Left forelimb (tissue), 1 donor: ENCODE measurements at places on chromosomes 4 and X.

DNA sequence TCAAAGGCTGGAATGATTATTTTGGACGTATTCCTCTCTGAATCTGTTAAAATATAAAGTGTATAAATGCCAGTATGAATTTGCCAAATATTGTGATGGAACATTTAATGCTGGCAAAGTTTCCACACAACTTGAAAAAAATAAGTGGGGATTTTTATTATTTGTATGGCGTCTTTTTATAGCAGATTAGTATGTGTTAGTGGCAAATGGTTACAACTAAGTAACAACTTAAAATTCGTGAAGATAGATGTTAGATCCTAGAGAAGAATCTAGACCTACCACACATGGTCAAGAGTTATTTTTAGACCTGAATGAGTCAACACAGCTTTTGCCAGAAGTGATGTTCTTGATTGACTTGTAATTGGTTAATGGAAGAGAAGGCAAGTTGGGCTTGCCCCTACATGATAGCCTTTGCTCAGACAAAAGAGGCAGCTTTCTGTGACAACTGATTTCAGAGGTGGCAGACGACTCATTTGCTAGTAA, 4.8 kb downstream of the CPE start:
- DNase-seq: no peak

GRCh38 chr4:67342291-67342690, 203.0 kb downstream of the CENPC start:
- DNase-seq: no peak

- DNase-seq: peak; percentile 76
Observed at GRCh38 chrX:69024931-69025330, 140.3 kb downstream of the PJA1 start.

GRCh38 chrX:127138218-127138617, 318.7 kb downstream of the PRR32 start:
- DNase-seq: no peak

GRCh38 chrX:55074851-55075467, at the start of gene PAGE2B:
Gene PAGE2B, plus strand, starts transcription at chrX:55075030. Its CDS starts 1,012 bp downstream, at chrX:55076042.
- no peak for DNase-seq

DNA sequence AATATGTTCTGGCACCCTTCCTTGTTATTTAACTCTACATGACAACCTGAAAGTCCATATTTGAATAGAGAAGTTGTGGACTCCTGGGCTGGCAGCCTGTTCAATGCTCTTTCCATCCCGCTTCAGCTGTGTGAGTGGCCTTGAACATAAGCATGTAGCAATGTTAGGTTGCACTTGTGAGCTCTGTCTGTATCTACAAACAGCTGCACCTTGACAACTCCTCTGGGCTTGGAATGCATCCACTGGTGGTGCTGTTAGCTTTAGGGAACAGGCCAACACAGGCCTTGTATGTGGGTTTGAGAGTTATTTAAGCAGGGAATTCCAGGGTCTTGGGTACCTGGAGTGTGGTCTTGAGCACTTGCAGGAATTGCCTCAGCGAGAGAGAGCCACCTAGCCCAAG, 141.2 kb downstream of the DTHD1 start:
- DNase-seq: no peak

DNA sequence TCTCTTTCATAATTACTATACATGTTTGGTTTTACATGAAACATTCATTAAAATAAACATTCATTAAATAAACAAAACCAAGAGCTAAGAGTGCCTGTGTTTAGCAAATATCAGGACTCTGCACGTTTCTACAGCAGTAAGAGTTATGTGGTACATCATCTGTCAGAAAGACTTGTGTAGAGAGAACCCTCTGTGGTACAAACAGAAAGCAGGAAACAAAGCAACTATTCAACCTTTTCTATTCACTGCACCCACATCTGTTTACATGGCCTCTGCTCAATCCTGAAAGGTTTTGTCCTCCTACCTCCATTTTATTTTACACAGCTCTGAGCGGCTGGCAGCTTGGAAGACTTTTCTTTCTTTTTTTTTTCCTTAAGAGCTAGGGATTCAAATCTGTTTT, 90.7 kb upstream of the PCDH18 start:
- DNase-seq: no peak

DNA sequence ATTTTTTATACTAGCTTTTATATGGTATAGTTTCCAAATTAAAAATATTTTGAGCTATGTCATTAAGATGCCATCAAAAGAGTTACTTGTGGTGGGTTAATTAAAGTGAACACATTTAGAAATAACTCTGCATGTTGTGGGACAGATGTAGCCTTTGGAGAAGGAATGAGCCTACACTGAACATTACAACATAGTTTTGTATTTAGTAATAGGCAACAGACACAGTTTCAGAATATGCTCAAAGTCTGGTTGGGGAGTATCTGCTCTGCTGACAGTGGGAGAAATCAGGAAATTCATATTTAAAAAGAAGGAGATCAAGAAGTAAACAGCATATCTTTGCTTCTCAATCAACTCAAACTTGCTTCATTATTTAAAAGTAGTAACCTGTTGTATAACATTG, 23.7 kb downstream of the EMCN start:
- no peak for DNase-seq

DNA sequence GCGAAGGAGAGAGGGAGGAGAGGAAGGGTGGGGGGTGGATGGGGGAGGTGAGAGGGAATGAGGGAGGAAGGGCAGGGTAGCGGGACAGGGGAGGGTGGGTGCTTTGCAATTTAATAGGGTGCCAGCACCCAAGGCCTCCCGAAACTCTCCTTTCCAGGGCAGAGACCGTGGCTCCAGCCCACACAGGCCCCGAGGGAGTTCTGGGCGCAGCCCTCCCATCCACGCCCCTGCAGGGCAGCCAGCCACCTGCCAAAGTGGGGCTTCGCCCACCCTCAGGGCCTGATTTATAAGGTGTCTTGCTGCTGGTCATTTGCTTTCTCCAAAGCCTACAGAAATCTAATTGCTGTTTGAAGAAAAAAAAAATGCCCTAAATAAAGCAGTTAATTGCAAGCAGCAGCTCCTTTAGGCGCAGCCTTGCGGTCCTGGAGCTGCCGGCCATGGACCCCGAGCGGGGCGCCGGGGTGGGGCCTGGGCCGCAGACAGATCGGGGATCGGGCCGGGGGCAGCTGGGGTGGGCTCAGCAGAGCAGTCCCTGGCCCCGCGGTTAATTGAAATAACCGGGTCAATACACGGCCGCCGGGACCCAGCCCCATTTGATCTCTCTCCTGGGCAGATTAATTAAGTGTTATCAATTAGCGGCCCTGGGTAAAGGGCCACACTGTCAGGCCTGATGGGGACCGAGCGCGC, 106.0 kb upstream of the NKX1-1 start:
- no peak for DNase-seq

DNA sequence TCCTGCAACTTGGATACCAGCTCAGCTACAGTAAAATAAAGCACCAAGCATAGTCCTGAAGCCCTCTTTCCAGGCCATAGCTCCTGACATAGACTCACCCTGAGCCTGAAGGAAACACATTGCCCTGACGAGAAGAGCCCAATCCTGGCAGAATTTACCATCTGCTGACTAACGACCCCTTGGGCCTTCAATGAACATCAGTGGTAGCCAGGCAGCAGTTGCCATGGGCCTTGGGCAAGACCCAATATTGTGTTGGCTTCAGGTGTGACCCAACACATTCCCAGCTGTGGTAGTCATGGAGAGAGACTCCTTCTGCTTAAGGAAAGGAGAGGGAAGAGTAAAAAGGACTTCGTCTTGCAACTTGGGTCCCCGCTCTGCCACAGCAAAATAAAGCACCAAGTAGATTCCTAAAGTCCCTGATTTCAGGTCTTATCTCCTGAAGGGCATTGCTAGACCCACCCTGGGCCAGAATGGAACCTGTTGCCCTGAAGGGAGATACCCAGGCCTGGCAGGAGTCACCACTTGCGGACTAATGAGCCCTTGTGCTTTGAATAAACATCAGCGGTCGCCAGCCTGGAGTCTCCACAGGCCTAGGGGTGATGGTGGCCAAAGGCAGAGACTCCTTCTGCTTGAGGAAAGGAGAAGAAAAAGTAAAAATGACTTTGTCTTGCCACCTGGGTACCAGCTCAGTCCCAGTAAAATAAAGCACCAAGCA, 902.6 kb downstream of the C4orf33 start:
- no peak for DNase-seq

DNA sequence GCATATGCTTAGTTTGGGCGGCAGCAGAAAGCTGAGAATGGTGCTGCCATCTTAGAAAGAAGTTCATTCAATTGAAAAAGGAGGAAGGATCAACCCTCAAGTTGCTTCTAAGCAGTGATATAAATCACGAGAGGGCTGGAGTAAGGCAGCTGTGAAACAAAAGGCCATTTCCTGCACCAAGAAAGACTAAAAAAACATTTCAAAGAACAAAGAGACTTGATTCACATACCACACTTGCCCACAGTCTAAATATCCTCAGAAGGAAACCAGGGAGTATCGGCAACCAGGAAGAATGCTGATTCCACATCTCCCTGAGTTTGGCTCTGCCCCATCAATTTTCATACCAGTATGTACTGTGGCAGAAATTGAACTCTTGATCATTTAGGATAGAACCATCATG, 240.1 kb downstream of the OPHN1 start:
- no peak for DNase-seq

GRCh38 chr4:108107729-108108382, 60.9 kb downstream of the LEF1 start:
- DNase-seq: no peak
